ENCODE measurements at places on chromosomes 5 and 9.

- DNase-seq, result no peak
These were observed 179.9 kb downstream of the ATPSCKMT start for GRCh38 chr5:10069637-10070313.

DNA sequence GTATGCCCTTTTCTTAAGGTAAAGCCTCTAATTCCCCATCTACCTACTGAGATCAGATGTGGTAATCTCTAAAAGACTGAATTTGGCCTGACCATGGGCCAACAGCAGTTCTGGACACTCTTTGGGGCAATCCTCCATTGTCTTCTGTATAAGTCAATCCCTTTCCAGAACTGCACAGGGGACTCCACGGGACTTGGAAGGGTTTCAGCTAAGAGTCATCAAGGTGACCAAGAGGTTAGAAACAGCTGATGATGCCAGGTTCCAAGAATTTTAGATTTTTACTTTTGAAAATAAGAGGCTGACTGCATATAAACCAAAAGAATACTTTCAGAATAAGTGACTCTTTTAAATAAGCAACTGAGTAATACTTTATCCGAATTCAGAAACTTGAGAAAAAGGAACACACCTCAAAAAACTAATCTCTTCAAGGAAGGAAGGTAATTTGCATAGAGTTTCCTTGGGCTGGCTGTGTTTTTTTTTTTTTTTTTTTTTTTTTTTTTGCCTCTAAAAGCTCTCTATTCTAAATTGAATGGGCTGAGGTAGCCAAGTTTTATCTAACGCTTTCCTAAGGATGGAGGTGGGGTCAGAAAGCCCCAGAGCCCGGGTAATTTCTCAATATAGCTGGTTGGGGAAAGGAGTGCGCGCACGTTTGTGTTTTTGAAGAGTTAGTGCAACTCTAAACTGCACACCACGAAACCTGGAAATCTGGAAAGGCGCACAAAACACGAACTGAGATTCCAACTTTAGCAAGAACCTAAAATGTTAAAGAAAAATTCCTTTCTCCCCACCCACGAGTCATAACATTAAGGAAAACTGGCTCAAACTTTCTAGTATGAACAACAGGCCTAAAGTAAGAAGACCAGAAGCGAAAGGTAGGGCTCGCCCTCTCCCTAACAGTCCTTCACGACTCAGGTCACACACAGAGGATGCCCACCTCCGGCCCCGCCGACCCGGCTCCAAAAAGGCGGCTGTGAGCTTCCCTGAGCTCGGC is 1.3 kb downstream of the VCP start:
- no peak for DNase-seq

- DNase-seq, result no peak
These were observed 24.8 kb downstream of the ANXA1 start for GRCh38 chr9:73176450-73176875.

DNA sequence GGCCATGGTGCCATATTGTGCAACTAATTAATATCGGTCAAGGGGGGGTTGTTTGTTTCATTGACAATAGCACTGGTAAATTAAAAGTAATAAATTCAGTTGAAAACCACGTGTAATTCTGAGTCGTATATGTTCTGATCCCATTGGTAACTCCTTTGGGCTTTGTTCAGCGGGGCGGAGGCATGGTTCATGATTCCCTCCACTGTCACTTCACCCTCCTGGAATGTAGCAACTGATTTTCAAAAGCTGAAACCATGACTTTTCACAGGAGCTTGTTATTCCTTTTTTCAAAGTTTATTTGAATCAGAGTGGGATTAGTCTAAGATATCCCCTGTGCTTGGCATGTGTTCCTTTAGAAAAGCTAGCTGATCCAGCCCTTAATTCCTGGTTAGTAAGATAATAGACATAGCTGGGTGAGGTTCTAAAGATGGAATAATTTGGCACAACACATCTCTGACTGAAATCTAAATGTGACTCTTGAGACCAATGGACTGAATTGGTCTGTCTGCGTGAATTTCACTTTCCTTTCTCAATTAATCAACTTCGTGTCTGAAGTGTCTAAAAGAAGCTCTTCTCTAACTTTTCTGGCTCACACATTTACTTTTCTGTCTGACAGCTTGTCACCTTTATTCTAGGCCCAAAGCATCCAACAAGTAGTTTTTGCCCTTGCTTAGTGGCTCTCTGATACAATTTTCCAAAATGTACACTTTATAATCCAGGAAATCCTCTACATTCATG is 185.7 kb upstream of the VCAN start:
- no peak for DNase-seq

DNA sequence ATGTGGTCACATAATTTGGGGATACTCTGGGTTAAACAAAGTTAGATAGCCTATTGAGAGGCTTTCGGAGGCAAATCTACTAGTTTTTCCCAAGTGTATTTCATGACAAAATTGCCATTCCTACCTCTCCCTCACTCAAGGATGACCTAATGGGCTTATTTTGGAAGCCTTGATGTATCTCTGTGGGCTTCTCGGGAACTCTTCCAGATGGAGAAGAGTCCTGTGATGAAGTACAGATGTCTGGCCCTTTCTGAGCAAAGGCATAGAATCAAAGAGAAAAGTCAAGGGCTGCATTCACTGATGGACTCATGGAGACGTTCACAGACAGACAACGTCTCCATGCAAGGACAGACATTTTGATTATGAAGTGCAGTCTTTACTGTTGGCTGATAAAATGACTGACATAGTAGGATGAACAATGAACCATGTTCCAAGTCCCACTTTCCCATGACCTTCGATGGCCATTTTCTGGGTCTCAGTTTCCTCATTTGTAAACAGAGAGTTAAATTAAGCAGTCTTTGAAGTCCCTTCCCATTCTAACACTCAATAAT is 347.2 kb upstream of the CD180 start:
- no peak for DNase-seq

- DNase-seq, result no peak
These were observed 455.0 kb upstream of the ACTBL2 start for GRCh38 chr5:57937501-57938173.

- DNase-seq, result no peak
These were observed 84.8 kb downstream of the WNK2 start for GRCh38 chr9:93268551-93269314.

DNA sequence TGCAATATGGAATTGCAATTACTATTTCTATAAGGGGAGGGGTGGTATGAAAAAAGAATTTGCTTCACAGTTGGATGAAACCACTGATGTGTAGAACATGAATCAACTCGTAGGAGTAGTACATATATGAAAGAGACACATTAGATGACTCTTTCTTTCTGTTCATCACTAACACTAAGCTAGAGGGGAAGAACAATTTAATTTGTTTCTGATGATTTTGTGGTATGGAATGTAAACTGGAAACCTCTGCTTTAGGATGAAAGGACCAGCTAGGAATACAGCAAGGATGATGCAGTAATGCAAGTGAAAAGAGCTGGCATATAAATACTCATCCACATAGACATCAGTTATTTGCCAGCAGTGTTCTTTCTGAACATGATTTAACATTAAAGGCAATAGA is 113.4 kb downstream of the PAPPA start:
- no peak for DNase-seq

DNA sequence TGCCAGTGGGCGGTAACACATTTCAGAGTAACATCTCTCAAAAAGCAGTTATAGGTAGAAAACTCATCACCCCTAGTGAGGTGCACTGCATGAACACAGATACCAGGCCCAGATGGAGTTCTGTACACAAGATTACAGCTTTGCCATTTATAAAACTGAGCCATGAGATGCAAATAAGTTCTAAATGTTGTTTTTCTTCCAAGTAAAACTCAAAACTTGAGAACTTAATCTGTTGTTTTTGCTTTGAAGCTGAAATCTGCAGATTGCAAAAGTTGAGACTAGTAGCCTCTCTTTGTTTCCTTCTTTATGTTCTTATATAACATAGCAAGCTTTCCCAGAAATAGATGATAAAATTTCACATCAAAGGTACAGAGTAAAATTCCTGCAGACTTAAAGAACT is 434.1 kb downstream of the PLK2 start:
- no peak for DNase-seq

- no peak for DNase-seq
These were observed 56.3 kb upstream of the TBC1D9B start for GRCh38 chr5:179964015-179964414.

GRCh38 chr9:130330202-130330862 is 64.8 kb downstream of the HMCN2 start:
- DNase-seq, result no peak

GRCh38 chr9:129387822-129388221 is 209.8 kb upstream of the IER5L start:
- no peak for DNase-seq

- no peak for DNase-seq
These were observed 36.6 kb downstream of the UHRF2 start for GRCh38 chr9:6449645-6450044.

- no peak for DNase-seq
These were observed 440.1 kb upstream of the ADAMTS16 start for GRCh38 chr5:4700069-4700468.

GRCh38 chr9:107614765-107615164 is 125.2 kb upstream of the KLF4 start:
- DNase-seq, result no peak

GRCh38 chr9:95406121-95406520 is 88.6 kb upstream of the FANCC start:
- DNase-seq, result no peak

DNA sequence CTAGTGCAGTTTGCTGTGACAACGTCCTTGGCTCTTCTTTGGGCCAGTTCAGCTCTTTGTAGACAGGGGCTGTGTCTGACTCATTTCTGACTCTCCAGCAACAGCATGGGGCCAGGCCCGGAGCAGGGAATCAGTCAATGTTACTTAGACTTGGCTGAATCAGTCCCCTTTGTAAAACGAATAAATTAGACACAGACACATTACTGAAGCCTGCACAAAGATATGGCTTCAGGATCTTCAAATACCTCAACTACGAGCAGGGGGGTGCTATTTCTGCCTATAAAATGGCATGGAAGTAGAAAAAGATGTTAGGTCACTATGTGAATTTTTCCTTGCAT is 204.7 kb downstream of the TTLL11 start:
- DNase-seq, result no peak

DNA sequence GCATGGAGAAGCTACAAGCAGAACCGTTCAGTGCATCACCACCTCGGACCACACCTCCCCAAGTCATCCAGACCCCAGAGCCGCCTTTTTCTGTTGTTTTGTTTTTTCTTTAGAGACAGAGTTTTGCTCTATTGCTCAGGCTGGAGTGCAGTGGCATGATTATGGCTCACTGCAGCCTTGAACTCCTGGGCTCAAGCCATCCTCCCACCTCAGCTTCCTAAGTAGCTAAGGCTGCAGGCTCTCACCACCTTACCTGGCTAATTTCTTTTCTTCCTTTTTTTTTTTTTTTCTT is 13.5 kb upstream of the SFXN1 start:
- DNase-seq, result no peak

GRCh38 chr5:15566789-15567188 is 66.8 kb downstream of the FBXL7 start:
- no peak for DNase-seq

DNA sequence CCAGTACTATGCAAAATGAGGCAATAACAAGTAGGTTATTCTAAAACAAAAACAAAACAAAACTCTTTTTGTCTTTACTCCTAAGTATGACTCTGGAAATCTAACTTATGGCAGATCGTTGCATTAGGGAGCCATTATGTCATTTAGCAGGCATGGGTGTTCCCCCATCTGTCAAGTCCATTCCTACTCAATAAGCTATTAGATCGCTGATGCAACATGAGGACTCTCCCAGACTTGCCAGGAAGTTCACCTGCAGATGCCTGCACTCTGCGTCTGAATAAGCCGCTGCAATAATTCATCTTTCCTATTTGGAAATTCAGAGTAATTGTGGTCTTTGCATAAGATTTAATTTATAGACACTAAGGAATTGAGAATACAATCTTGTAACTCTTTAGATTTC is 585.0 kb downstream of the KIF4B start:
- no peak for DNase-seq

- no peak for DNase-seq
These were observed 70.8 kb upstream of the SMIM23 start for GRCh38 chr5:171714851-171715250.

DNA sequence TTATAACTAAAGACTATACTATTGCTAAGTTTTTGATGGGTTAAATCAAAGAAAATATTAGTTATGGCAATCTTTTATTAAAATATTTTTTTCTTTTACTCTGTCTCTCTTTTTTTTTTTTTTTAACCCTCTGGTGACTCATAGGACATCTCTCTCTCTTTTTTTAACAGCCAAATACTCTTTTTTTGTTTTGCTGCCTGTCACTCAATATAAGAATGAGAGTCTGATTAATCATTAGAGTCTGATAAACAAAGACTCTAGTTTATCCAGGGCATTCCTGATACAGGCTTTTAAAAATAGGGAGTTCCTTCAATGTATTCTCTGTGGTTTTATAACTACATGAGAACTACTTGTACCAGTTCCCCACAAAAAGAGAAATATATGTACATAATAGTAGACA is 77.3 kb downstream of the SLC38A9 start:
- DNase-seq, result no peak

DNA sequence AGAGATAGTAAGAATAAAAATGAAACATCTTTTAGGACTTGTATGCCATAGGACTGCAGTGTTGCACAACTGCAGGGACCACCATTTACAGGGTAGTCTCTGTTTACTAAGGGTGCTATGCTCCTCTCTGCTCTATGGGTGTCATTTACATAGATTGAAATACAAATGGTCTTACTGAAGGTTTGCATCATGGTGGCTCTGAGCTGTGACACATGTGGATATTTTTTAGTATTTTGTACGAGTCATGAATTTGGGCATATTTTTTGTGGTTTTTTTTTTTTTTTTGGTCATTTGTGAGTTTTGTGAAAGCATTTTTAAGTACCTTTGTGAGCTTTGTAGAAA is 47.4 kb downstream of the CSNK1G3 start:
- DNase-seq, result no peak

- no peak for DNase-seq
These were observed at the start of gene SLC27A6 for GRCh38 chr5:128965011-128965637. Gene SLC27A6 (plus strand): TSS chr5:128965488. CDS start chr5:128966138, 650 bp downstream.

DNA sequence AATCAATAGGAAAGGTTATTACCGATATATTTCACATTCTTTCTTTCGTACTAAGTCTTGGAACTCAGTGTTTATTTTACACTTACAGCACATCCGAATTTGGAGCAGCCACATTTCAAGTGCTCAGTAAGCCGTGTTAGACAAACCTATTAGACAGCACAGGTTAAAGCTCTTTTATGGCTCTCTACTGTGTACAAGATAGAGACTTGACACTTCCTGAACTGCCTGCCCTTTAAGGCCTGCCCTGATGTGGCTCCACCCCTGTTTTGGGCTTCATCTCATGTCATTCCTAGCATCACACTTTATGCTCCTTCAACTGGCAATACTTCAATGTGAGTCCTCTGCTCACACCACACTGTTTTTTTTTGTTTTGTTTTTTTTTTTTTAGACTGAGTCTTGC is 23.5 kb upstream of the SUSD1 start:
- DNase-seq, result no peak

DNA sequence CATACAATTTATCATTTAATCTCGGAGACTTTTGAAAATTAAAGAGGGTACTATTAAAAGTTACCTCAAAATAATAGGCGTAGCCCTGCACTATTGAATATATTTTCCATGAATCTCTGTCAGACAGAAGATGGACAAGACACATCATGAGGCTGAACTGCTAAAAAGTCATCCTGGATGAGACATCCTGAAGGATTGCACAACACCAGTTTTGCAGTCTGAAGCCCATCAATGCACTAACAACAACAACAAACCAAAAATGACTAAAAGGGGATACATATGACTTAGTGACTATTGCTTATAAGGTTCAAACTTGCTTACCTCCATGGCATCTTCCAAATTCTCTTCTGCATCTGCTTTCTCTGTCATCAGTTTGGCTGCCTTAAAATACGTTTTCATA is 15.7 kb downstream of the LMBRD2 start:
- no peak for DNase-seq

Data from stimulated activated CD8-positive, alpha-beta memory T cell treated with anti-CD3 and anti-CD28 coated beads, Interleukin-4, amount 100 ng/mL, for 1 hour (primary cell).